ENCODE measurements at places on chromosomes 4 and X.

DNA sequence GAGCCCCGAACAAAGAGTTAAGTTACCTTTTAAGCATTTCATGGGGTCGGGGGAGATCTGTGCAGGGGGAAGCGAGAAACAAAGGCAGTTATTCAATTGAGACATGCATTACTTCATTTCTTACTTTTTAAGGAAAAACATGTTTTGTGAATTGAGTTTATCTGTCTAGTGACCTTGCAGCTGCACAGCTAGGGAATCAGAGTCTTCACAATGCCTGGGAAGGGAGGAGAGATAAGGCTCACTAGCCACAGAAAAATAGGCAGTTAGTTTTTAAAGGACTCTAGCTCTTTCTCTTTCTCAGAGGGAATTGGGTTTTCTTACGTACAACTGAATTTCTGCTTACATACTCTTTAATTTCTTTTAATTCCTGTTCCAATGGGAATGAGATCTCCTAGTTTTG, 26.2 kb upstream of the ZBTB33 start:
- no peak for DNase-seq

- DNase-seq: no peak
Measured at GRCh38 chr4:76780781-76781697, 116.9 kb downstream of the SOWAHB start.

DNA sequence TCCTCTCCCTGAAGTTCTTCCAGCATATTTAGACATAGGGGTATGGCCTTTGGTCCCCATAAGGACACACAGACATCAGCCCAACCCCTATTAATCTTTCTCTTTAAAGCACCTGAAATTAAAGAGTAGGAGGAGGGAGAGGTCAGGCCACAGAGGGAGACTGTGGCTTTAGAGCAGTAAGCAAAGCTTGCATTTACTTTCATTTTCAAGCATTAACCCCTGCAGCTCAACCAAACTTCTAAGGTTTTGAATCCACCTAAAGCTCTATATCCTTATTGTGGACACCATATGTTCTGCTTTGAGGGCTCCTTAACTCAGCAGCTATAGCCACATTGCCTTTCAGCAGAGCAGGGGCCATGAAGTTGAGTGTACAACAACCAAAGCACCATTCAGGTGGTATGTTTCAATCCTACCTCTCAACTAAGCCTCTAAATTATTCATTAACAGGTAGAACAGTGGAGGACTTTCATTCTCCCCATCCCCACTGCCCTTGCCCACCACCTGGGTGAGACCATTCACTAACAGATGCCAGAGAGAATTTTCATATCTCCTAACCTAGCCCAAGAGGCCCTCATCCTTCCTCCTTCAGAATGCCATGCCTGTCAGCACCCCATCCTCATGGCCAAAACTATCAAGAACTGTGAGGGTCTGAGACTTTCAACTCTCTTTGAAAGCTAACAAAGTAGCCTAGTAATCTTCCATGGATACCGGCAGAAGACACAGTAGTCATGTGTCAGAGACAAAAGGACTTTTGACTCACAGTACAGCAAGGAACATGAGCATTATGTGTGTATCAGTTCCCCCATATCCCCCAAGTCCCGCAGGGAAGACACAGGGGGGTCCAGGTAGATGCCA, 20.8 kb downstream of the LIN54 start:
- DNase-seq: no peak

- no peak for DNase-seq
Measured at GRCh38 chr4:6469898-6470501, 2.4 kb downstream of the PPP2R2C start.

- no peak for DNase-seq
Measured at GRCh38 chrX:132665676-132666075, 176.8 kb upstream of the MBNL3 start.

Data from HEK293T (cell line).